Activated T-helper 1 cell treated with anti-CD3 and anti-CD28 coated beads, Interleukin-2, amount 50 U/mL, for 16 hours (primary cell): ENCODE measurements at places on chromosomes 16 and 17.

- no peak for DNase-seq
Measured at GRCh38 chr16:15572329-15573001, 70.5 kb downstream of the MARF1 start.

- no peak for DNase-seq
Measured at GRCh38 chr17:50790618-50791017, 23.3 kb upstream of the ANKRD40CL start.

DNA sequence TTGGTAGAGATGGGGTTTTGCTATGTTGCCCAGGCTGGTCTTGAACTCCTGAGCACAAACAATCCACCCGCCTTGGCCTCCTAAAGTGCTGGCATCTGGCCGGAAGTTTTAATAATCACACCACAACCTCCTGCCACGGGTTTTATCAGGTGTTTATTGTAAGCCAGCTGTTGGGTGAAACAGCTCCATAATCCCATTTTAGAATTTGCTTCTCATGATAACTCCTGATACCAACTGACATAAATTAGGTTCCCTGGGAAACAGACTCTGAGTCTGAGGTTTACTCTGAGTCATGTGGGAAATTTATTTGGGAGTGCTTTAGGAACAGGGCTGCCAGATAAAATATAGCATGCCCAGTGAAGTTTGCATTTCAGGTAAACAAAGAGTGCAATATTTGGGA lies 122.6 kb upstream of the MED13 start:
- no peak for DNase-seq

DNA sequence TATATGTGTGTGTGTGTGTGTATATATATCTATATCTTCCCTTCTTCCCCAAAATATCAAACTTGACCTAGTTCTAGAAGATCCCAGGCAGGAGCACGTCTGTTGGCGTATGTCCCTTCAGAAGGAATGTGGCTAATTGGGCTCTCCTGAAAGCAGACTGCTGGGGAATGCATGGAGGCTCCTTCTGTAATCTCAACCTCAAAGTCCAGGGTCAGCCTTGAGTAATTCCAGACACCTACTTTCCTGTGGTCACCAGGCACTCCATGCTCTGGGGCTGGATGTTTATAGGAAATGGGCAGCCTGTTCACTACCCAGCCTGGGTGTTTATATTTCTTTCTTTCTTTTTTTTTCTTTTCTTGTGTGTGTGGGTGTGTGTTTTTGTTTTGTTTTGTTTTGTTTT lies 13.4 kb downstream of the BCO1 start:
- DNase-seq: no peak
